Right renal cortex interstitium (tissue), 3 donors: ENCODE measurements at places on chromosomes 1 and 21. TPM values are rescaled to one million over a fixed set of nuclear protein-coding genes. Genes with fewer than 3 reads are reported as not detected.

GRCh38 chr1:25572107-25572506, 28.7 kb downstream of the LDLRAP1 start:
- no peak for DNase-seq

DNA sequence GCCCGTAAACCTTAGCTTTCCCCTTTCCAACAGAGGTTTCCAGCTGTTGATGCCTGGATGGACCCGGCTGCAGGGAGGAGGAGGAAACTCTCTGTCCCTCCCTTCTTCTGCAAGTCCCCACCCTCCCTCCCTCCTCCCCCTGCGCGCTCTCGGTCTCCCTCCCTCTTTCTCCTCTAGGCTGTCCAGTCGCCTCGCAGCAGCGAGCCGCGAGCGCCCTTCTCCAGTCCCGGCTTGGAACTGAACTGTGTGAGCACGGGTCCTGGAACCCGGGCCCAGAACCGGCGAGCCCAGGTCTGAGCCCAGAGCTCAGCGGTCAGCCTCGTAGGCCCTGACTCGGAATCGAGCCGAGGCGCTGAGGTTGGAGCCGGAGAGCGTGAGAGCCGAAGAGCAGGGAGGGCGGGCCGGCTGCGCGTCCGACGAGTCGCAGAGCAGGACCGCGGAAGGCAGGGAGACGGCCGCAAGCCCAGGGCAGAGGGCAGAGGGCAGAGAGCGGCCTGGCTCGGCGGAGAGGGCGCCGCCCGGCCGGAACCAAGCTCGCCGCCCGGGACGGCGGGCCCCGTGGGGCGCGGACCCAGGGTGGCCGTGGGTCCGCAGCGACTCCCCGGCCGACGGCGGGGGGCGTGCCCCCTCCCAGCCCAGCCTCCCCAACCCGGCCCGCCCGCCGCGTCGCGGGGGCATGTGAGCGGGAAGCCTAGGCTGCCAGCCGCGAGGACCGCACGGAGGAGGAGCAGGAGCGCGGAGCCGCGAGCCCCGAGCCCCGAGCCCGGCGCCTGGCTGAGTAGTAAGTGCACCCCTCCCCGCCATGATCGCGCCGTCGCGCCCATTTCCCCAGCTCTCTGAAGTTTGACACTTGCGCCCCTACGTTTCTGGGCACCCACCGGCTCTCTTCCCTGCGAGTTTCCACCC, at the start of gene SOX13:
TSS of gene SOX13 (plus strand) at position 185 of the 906 bp plus-strand sequence. CDS start 39,801 bp downstream, outside the sequence.
- DNase-seq = peak; percentile 89

DNA sequence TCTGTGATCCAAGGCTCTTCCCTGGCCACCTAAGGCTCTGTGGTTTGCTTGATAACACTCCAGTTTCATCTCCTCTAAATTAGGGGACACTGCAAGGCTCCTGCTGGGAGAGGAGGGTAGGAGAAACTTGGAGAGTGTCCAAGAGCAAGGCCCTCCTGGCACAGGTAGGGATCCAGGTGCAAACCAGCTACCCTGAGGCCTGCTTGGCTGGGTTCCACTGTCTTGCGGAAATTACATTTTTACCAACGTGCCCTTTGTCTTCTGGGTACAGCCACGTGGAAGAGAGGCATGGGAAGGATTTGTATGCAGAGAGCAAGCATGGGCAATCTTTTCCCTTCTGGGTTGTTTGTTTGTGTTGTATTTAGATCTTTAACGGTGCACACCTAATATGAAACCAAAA, 132.5 kb downstream of the PRDM2 start:
- no peak for DNase-seq

GRCh38 chr1:52060822-52061221, 4.7 kb downstream of the BTF3L4 start:
- no peak for DNase-seq

DNA sequence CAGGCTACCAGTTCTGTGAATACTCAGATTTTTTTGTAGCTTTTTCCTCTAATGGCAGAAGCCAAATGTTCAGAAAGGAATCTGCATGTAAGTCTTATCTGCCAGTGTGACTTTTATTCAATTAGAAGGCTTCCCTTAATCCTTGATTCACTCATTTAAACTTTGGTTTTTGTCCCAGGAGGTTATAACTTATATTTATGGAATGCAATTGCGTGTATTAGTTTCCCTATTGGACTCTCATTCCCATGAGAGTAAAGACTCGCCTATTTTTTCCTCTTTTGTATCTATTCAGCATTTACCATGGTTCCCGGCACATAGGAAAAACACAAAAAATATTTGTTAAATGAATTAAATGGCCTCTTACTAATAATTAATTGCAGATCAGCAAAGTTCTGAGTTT, 3.5 kb downstream of the NTMT2 start:
- DNase-seq = no peak

- DNase-seq = no peak
These were observed 11.0 kb downstream of the GSTM5 start for GRCh38 chr1:109722908-109723691.

GRCh38 chr1:91148641-91149069, 126.8 kb upstream of the ZNF644 start:
- no peak for DNase-seq

DNA sequence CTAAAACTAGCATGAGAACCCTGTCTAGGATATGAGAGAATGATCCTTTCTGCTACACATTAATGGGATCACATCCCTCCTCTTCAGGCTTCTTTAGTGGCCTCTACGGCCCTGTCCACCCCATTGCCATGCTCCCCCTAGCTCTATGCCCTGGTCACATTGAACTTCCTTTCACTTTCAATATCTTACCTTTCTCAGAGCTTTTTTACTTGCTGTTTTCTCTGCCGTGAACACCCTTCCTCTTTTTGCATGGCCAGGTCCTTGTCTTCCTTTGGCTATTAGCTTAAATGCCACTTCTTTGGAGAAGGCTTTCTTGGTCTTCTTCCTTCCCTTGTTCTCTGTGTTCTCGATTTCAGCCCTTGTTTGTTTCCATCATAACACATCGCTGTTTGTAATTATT, 97.4 kb downstream of the GIPC2 start:
- DNase-seq = no peak

DNA sequence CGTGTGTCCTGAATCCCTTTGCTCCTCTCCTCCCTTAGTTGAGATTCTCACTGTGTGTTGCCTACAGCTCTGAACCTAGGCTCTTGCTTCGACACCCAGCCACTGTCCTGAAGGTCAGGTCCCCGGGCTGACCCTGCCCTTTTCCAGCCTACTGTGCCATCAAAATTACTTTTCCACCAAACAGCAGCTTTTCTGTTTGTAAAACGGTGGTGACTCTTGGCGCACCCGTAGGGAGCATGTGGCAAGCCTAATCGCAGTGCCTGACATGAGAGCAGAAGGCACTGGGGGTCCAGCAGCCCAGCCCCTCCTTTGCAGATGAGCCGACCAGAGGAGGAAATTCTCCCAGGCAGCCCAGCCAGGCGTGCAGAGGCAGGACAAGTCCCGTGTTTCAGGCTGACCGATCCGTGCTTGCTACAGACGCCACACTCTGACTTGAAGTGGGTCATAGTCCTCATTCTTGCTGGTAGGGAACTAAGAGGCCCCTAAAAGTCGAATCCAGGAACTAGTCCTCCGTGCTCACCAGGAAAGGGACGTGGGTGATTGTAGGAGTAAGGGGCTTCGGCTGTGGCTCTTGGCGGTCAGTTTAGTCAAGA, 6.8 kb downstream of the GPR137B start:
- DNase-seq = no peak

- DNase-seq = no peak
These were observed 25.6 kb downstream of the PHACTR4 start for GRCh38 chr1:28395181-28395580.

UBE2Q1 gene
- polyA plus RNA-seq = 124 TPM

CACHD1 gene
- polyA plus RNA-seq = 56.8 TPM

GBP2 gene
- polyA plus RNA-seq = 1.8 TPM

ZBTB7B gene
- 11.5 TPM for polyA plus RNA-seq

GFI1 gene
- polyA plus RNA-seq = 0.30 TPM

DPH2 gene
- polyA plus RNA-seq = 21.9 TPM

OR6P1 gene
- not detected for polyA plus RNA-seq

OR2T33 gene
- not detected for polyA plus RNA-seq

S100A9 gene
- polyA plus RNA-seq = 8.7 TPM
